Fibroblast of skin of right biceps (primary cell): ENCODE measurements at places on chromosomes 11 and 22.

DNA sequence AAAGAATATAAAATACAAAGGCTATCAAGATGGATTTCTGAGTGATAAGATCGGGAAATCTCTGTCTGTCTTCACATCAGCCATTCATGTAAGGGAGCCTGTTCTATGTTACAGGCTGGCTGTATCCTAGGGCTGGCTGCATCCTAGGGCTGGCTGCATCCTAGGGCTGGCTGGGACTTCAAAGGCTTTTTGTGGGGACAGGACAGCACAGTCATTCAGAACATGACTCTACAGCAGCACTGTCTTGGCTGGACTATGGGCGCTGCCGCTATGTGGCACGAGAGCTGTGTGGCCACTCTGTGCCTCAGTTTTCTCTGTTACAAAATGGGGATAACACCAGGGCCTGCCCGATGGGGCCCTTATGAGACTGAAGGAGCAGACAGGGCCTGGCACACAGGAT, 10.2 kb downstream of the ADAMTS8 start:
- DNase-seq, result no peak

GRCh38 chr22:43424666-43425630, 13.1 kb downstream of the MPPED1 start:
- no peak for DNase-seq

GRCh38 chr11:127864861-127865260, 722.5 kb downstream of the ETS1 start:
- DNase-seq, result no peak

GRCh38 chr11:86174101-86175046, 70.2 kb upstream of the EED start:
- peak; percentile 98 for DNase-seq

GRCh38 chr11:60970369-60970774, 1.1 kb upstream of the CD6 start:
- DNase-seq, result peak; percentile 22

- peak; percentile 63 for DNase-seq
Observed at GRCh38 chr22:28829358-28830181, 29.2 kb upstream of the XBP1 start.

DNA sequence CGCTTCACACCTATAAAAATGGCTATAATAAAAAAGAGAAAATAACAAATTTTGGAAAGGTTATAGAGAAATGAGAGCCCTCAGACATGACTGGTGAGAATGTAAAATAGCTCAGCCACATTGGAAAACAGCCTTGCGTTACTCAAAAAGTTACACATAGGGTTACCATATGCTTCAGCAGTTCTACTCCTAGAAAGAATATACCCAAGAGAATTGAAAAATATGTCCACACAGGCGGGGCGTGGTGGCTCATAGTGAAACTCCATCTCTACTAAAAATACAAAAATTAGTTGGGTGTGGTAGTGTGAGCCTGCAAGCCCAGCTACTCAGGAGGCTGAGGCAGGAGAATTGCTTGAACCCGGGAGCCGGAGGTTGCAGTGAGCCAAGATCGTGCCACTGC, 7.6 kb upstream of the JHY start:
- DNase-seq, result no peak

GRCh38 chr11:47143322-47143721, 33.4 kb downstream of the ARFGAP2 start:
- DNase-seq, result peak; percentile 73

- peak; percentile 76 for DNase-seq
Observed at GRCh38 chr22:37496651-37497050, 10.5 kb upstream of the MFNG start.

DNA sequence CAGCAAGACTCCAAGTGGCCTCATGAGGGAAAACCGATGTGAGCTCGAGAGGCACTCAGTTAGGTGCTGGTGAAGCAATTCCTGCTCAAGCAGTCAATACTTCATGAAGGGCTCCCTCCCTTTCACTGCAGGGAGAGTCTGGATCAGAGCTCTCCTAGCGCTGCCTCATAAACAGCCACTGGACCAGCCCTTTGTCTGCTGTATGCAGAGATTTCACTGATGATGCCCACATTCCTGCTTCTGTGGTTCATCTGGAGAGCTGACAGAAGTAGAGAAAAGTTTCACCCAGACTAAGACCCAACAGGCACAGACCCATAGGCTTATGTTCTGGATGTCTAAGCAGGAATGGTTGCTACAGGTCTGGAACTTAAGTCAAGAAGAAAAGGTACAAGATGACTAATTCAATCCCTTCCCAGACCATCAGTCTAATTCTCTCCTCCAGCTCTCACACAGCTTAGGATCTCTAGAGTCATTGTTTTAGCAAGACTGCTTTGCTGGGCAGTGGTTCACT, 4.0 kb downstream of the UCP2 start:
- no peak for DNase-seq
